Activated CD4-positive, alpha-beta T cell treated with anti-CD3 and anti-CD28 coated beads, Interleukin-2, amount 50 U/mL, for 24 hours (primary cell): ENCODE measurements at places on chromosomes 1 and 21.
A peak's percentile ranks its signal among the peaks of the same experiment; 100 is the strongest.

DNA sequence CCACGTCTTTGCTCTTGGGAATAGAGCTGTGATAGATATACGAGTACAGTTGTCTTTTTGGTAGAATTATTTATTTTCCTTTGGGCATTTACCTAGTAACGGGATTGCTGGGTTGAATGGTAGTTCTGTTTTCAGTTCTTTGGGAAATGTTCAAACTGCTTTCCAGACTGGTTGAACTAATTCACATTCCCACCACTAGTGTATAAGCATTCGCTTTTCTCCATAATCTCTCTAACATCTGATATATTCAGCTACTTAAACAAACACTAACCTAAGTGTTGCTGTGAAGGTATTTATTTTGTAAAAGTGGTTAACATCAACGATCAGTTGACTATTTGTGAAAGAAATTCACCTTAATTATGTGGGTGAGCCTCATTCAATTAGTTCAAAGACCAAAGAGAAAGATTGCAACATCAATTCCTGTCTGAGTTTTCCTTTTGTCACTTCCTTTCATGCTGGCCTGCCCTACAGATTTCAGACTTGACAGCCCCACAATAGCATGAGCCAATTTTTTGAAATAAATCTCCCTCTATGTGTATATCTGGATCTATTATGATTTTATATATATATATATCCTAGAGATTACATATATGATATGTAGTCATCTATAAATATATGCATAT, 26.7 kb upstream of the DUSP10 start:
- DNase-seq: no peak

DNA sequence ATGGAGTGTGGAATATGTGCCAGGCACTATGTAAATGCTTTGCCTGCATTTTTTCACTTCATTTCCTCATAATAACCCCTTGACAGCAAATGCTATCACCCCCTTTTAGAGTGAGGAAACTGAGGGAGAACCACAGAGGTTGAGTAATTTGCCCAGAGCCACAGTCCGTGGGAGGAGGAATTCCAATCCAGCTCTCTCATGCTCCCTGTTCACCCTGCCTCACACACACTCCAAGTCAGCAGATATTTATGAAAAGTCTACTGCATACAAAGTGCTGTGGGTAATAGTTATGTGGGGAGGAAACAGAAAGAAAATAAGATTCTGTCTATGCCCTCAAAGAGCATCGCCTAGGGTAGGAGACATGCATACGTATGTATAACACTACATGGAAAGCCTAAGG, 30.9 kb upstream of the RBM15 start:
- DNase-seq: no peak

GRCh38 chr1:173477286-173478093, at the start of gene PRDX6:
TSS of gene PRDX6 (plus strand) at chr1:173477335. CDS start at chr1:173477398, 63 bp downstream.
- DNase-seq: peak; percentile 20

DNA sequence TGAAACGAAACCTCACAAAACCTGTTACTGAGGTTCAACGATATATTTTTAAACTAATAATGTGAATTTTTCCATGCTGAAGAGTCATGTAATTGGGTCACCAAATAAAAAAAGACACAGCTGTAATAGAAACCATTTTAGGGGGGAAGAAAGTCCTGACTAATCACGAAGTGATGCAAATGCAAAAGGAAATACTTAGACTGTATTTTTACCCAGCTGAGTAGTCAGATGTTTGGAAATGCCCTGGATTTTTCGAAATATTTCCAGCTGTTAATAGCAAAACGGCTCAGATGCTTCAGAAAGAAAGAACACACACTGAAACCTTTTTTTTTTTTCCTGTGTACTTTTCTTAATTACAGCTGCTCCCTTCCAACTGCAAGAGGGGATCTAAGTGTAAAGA, 210.3 kb downstream of the SETD4 start:
- no peak for DNase-seq

GRCh38 chr21:37860416-37860815, 55.8 kb downstream of the KCNJ6 start:
- DNase-seq: no peak

DNA sequence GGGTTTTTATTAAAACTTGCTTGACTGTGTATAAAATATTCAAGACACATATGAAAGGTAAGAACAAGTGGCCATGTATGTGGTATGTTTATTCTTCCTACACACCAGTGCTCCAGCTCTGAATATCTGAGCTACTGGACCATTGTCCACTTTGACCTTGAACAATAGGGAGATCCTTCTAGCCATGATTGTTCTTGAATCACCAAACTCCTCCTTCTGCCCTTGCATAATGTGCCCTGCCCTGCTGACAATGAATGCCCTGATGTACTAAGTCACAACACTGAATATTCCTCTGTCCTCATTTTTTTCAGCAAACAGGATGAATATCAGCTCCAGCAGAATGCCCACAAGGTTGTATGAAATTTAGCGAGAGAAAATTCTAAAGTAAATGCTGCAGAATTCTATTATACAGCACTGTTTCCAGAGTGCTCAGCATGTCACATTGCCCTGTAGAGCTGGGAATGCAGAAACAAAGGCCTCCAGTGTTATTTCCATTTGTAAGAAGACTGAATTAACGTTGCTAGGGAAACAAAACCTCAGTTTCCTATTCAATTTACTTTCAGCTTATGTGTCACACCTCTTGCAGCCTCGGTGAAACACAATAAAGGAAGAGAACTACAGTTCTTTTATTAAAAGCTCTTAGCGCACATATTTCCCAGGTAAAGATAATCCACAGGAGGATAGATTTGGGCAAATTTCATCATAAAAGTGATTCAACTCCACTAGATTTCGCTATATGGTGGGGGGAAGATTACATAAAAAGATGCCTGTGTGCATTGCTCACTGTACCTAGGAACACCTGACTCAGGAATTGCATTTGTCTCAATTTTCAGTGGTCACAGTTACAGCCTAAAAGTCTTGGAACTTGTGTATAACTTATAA, 187.4 kb upstream of the ATP1B1 start:
- no peak for DNase-seq

DNA sequence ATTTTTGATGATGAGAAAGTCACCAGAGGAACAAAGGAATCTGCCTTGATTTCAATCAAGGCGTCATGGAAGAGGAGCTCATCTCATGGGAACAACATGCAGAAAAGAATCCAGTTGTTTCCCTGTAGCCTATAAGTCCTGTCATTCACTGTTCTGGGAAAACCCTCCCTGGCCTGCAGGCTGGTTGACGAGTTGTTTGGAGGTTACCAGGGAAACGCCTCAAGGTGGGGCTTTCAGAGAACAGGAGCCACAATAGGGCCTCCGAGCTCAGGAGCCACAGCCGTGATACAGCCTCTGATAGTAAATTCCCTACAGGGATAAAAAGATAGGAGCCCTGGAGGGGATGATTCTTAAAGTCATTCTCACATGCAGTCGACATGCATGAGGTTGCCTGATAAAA, 135.2 kb downstream of the PSMG1 start:
- no peak for DNase-seq

DNA sequence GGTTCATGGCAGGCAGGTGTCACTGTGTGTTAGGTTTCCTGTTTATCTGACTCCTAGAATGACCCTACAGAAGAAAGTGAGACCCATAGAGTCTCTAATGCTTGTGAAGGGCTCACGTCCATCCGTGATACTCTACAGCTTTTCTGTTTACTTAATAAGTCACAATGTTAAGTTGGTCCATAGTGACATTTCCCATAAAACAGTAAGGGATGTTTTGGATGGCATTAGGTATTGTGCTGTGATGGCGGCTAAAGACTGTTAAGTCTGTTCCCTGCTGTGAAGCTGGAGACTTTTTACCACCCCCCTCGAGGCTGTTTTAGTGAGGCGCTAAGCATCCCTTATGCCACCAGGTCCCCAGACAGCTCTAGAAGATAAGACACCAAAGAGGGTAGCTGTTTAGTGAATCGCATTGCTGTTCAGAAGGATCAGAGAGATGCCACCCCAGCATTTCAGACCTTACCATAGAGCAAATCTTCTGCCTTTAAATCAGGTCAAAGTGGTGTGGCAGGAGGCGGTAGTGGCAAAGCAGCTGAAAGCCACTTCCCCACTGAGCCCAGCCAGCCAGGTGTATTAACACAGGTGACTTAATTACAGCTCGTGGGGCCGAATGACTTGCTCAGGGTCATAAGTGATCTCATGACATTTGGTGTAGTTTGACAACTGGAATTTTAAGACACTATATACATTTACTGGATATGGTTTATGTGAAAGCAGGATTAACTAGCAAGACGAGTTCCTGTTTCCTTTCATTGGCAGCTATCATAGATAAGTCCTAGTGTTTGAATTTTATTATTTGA, 25.0 kb downstream of the SLC37A1 start:
- DNase-seq: no peak

DNA sequence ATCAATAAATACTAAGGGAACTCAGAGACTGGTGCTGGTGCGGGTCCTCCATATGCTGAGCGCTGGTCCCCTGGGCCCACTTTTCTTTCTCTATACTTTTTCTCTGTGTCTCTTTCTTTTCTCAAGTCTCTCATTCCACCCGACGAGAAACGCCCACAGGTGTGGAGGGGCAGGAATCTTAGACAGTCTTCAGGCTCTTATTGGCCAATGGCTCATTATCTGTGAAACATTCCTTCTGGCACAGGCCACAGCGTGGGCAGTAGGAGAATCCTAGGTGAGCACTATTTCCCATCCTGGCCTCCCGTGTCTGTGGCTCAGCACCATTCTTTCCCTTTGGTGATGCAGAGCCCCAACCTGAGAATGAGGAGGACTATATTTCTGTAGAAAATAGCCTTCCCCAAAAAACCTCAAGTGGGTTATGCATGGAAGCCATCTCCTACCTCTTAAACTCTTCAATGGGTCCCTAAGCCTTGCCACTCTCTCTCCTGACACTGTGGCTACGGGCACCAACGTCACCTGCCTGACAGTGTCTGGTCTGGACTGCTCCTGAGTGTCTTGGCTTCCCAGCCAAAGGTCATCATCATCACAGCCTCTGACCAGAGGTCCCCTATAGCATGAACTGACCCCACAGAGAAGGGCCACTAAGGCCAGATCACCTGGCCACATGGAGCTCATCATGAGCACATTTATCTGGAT, 6.2 kb upstream of the SLAMF1 start:
- no peak for DNase-seq

DNA sequence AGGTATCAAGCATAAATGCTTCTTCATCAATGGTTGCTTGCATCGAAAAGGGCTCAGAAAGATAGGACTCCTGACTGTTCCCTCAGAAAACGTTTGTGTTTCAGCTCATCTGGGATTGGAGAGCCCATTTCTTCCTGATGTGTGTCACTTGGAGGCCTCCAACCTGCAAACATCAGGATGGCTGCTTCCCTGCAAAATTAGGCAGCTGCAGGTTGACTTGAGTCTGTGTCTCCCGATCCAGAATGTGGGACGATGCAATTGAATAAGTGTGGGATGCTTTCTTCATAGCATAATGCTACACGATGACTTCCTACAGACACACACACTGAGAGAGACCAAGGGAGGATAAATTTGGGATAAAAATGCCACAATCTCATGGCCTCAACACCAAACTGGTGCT, 42.2 kb downstream of the OLIG1 start:
- DNase-seq: no peak

DNA sequence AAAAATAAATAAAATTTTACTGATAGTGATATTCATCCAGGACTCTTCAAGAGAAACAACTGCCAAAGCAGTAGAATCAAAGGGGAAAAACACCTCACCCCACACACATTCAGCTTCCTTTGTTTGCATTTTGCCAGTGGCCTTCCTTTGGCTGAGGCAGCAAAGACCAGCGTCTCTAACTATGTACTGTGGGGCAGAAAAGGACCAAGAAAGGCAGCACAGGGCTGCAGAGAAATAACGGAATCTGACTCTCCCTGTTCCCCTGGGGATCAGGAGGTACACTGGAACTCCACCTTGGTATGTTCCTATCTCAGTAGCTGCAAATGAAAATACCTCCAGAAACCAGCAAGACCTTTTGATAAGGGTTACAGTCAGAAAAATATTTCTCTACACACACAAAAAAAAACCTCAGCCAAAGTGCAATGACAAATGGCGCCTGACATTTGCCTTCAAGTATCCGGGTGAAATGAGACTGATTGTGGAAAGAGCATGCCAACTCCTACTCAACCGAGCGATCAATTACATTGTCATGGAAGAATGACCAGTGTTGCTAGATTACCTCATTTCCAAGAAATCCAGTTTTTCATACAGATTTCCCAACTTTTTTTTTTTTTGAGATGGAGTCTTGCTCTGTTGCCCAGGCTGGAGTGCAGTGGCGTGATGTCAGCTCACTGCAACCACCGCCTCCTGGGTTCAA, 50.9 kb downstream of the TARBP1 start:
- no peak for DNase-seq

DNA sequence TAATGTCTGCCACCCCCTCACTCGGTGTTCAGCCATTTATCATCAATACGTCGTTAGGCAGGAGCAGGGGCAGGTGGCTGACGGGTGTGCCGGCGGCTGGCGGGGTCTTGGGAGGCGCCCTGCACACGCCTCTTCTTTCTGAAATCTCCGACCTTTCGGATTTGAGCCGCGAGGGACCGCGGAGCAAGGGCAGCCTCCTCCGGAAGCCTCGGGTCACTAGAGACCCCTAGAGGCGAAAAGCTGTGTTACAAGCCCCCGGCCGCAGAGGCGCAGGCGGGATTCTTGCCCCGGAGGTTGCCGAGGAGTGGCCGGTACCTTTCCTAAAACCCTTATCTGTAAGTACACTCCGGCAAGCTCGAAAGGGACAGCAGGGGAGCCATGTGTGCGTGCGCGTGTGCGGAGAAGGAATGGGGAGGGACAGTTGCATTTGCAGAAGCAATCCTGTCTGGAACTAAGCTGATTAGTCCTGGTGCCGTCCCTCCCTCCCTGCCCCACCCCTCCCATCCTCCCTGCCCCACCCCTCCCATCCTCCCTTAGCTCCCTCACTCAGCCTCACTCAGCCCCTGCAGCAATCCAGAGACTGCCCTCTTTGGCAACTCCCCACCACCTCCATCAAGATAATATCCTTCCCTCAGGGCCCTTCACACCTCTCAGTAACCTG, 11.0 kb downstream of the BRINP2 start:
- no peak for DNase-seq

DNA sequence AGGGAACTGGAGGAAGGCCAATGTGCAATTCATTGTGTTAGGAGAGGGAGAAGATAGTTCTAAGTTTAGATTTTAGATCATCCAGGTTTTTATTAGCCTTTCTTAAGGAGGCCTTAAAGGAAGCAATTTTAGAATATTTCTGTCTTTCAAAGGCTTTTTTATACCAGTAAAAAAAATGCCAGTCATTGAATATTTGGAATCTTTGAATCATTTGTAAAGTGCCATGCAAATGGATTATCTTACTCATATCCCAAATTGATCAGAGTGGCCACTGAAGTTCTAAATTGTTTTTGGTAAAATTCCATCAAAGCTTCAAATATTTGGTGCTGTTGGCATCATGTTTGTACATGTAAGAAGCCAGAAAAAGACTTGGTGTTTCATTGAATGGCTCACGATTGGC, 244.8 kb downstream of the RPS6KC1 start:
- no peak for DNase-seq

- DNase-seq: no peak
Measured at GRCh38 chr1:47209091-47209490, 19.3 kb upstream of the PDZK1IP1 start.
